ENCODE measurements at places on chromosomes 5 and 9.
A peak's percentile ranks its signal among the peaks of the same experiment; 100 is the strongest.

GRCh38 chr9:93064392-93065134 is 6.1 kb downstream of the SUSD3 start:
- DNase-seq = no peak

DNA sequence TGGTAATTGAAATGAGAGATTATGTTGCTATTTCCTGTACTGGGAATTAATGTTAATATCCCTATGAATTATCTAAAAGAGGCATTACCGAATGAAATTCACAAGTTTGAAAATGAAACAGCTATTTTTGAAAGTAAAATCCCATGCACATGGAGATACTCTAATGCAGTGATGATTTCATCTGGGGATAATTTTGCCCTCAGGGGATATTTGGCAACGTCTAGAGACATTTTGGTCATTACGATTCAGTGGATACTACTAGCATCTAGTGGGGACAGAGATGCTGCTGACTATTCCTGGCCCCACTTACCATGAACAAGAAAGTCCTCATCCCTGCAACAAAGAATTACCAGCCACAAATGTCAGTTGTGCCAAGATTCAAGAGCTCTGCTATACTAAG is 500.9 kb downstream of the EFNA5 start:
- DNase-seq = no peak

DNA sequence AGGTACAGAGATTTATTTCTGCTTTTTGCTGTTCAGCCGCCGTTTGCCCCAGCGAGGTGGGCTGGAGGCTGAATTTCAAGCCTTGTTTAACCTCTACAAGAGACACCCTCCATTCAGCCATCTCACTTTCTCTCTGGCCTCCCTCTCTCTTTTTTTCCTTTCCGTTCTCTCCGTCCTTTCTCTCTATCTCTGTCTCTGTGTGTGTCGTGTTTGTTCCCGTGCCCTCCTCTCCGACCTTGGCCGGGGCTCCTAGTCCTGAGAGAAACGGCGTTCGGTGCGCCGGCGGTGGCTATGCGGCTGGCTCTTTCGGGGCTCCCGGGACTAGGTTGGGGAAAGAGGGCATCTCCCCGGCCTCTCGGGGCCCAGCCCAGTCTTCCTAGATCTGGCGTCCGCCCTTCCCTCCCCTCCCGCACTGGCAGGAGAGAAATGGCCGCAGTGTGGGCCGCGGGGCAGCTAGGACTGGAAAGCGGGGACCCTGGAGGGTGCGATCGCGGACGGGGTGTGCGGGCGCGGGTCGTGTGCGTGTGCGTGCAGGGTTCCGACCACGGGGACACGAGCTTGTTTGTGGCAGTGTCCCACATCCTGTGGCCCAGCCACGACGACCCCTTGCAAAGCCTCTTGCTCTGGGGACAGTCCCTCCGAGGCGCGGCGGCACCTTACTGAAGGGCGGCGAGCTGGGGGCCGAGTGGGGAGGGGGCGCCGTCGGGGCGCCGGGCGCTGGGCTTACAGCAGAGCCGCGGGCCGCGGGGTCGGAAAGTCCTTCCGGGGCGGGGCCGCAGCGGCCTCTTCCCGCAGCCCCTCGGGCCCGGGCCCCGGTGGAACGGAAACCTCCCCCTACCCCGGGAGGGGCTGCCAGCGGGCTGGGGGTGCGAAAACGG is 5.7 kb downstream of the LHX2 start:
- DNase-seq = peak; percentile 81

GRCh38 chr5:17227868-17228267 is 10.4 kb downstream of the BASP1 start:
- no peak for DNase-seq

- no peak for DNase-seq
Measured at GRCh38 chr5:136279314-136279713, 86.0 kb downstream of the TRPC7 start.

- no peak for DNase-seq
Measured at GRCh38 chr9:136618580-136619547, 43.9 kb upstream of the EGFL7 start.

GRCh38 chr5:181151146-181151545 is 3.8 kb downstream of the OR2V2 start:
- no peak for DNase-seq

- DNase-seq = no peak
Measured at GRCh38 chr5:151317871-151318270, 14.3 kb upstream of the SLC36A3 start.

- DNase-seq = peak; percentile 31
Measured at GRCh38 chr5:34598177-34598794, 57.8 kb upstream of the RAI14 start.

GRCh38 chr9:123353984-123354591 is 1.9 kb upstream of the CRB2 start:
- DNase-seq = peak; percentile 87

DNA sequence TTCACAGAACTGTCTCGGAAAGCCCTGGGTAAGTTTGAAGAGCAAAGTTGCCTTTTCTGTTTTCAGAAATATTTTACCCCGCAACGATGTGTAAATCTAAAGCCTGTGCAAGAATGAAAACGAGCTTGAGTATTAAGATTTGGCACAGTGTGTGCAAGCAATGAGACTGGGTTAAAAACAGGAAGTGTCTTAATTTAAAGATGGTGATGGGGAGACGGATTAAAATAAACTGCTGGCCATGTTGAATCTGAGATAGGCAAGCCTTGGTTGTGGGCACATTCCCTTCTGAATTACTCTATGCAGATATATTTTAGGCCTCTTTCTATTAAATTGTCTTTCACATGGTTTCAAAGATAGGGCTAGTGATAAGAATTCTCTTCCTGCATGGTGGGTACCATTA is 294.2 kb upstream of the DMRT1 start:
- DNase-seq = no peak

GRCh38 chr9:82337351-82337750 is 348.8 kb downstream of the SPATA31D1 start:
- DNase-seq = no peak

- peak; percentile 65 for DNase-seq
Measured at GRCh38 chr5:16855485-16855884, 80.6 kb downstream of the MYO10 start.

- no peak for DNase-seq
Measured at GRCh38 chr9:115211413-115212124, 93.6 kb upstream of the TNC start.

- DNase-seq = no peak
Measured at GRCh38 chr5:170053896-170054295, 51.8 kb upstream of the FOXI1 start.

DNA sequence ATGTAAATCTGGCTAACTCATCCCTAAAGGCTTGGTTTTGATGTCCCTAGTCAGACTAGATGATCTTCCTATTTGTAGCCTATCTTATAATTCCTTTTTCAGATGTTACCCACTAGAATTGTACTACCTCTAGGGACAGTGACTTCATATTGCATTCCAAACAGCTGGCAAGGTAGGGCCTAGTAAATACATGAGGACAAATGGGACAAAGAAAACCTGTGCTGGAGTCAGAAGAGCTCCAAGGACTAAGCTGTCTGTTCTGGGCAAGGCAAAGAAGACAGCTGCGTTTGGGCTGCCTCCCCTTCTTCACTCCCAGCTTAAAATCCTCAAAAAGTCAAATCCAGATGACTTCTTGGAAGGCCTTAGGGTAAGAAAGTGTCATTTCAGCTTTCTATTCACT is 10.0 kb downstream of the DMXL1 start:
- no peak for DNase-seq

GRCh38 chr9:22240619-22241018 is 206.0 kb upstream of the DMRTA1 start:
- no peak for DNase-seq

DNA sequence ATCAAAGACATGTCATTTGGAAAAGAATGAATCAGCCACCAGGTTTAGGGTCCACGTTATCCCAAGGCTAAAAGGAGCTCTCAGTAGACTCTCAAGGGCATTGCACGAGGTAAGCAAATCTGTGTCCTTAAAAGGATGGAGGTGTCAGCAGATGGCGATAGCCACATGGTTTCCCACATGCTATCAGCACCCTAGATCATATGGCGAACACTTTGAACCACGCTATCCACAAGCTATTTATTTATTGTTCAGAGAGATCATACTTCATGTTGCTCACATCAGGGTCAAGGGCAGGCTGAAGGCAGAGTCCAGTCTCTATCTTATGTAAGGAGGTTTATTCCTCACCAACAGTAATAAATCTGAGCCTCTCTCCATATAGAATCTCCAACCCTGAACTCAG is 43.7 kb downstream of the CDH6 start:
- DNase-seq = no peak

DNA sequence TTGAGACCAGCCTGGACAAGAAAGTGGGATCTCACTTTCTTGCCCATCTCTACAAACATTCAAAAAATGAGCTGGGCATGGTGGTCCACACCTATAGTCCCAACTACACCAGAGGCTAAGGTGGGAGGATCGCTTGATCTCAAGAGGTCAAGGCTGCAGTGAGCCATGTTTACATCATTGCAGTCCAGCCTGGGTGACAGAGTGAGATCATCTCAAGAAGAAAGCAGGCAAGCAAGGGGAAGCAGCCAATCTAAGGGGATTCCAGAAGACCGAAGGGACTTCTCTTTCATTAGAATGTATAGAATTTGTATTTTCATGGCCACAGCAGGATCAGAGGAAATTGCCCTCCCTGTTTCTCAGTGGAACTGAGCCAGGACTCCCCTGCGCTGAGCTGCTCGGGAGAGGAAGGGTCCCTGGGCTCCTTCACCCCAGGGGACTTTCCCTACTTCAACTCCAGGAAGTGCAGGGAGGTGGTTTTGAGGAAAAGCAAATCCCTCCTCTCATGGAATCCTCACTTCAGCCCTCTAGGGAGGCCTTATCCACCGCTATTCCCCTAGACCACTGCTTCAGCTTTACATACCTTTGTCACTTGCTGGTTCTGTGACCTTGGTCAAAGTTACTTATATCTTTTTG is 12.1 kb downstream of the WWC1 start:
- no peak for DNase-seq

- peak; percentile 64 for DNase-seq
Measured at GRCh38 chr9:33452828-33453271, 5.5 kb upstream of the AQP3 start.

GRCh38 chr9:113154471-113154870 is 3.7 kb downstream of the SLC31A2 start:
- DNase-seq = no peak

DNA sequence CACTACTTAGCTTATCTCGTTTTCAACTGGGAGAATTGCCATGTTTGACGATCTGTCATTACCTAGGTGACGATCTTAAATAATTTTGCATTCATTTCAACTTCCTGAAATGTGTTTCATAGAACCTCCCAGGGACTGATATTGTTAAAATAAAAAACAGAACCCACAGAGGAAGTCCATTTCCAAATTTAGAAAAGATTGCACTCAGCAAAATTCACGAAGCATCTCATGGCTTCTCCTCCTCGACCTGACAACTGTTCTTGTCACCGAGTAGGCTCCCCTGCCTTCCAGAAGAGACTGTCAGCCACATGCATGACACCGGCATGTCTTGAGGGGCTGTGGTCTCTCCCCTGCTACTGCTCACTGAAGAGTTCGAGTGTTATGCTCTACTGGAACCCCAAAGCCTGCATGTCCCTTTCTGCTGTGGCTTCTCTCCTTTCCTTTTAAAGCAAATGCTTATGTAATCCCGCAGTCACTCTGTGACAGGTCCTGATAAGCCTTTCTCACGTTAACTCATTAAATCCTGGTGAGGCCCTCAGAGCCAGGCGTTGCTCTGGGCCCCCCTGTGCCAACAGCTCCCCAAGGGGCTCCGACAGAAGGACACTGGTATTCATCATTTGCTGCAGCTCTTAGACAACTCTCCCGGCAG is 26.8 kb upstream of the ANKRD33B start:
- no peak for DNase-seq

DNA sequence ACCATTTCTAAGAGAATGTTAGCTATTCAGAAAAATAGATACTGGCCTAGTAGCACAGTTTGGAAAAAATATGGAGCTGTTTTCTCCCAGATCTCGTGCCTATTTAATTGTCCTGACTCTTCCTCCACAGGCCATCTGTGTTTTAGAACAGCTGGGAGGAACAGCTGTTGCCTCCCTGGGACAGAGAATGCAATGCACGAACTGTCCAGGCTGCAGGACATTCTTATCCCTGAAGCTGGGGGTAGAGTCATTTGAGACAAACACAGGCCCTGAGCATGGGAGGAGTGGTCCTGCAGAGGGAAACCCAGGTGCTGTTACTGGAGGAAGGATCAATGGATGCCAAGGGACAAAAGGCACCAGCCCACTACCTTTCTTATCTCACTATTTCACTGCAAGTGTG is 20.9 kb upstream of the SPARC start:
- no peak for DNase-seq

GRCh38 chr5:16889203-16889971 is 46.7 kb downstream of the MYO10 start:
- no peak for DNase-seq

- DNase-seq = no peak
Measured at GRCh38 chr9:72857624-72857996, 95.2 kb downstream of the ALDH1A1 start.

DNA sequence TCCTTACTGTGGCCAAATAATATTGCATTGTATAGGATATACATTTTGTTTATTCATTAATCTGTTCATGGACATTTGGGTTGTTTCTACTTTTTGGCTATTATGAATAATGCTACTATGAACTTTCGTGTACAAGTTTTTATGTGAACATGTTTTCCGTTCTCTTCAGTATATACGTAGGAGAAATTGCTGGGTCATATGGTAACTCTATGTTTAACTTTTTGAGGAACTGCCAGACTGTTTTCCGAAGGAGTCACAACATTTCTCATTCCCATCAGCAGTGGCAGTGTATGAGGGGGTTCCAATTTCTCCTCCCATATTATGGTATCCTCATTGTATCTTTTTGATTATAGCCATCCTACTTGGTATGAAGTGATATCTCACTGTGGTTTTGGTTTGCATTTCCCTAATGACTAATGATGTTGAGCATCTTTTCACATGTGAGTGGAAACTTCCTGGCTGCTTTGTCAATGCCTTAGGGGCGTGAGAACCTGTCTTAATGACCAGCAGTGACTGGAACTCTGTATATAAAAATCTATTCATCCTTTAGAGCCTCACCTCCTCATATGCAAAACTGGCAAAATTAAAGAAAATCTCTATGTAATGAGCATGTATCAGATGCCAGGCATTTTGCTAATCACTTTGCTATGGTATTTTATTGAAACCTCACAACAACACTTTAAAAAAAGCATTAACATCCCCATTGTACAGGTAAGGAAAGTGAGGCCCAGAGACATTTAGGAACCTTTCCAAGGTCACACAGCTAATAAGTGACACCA is 47.8 kb upstream of the TGFBR1 start:
- DNase-seq = no peak

DNA sequence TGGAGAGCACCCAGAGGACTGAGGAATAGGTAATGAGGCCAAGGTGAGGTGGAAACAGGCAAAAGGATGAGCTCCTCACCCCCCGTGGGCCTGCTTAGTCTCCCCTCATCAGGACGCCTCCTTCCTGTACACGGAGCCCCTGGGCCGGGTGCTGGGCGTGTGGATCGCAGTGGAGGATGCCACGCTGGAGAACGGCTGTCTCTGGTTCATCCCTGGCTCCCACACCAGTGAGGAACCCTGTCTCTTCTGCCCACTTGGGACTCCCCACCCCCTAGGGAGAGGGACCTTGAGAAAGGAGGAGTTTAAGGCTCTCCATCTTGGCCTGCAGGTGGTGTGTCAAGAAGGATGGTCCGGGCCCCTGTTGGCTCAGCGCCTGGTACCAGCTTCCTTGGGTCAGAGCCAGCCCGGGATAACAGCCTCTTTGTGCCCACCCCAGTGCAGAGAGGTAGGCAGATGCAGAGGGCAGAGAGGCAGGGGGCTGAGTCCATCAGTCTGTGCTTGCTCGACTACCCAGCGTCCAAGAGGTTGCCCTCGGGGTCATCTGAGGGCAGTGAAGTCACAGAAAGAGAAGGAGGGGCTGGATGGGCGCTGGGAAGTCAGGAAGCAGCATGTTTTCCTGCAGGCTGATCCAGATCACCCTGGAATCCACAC is 7.0 kb downstream of the DOLK start:
- DNase-seq = no peak

GRCh38 chr5:168890816-168891812 is 311.9 kb upstream of the PANK3 start:
- no peak for DNase-seq

All from retina (tissue), 1 donor.